ENCODE measurements at places on chromosomes 4 and X. TPM values are rescaled to one million over a fixed set of nuclear protein-coding genes. Genes with fewer than 3 reads are reported as not detected.

The TEX13B gene
- not detected for total RNA-seq

The HS6ST2 gene
- total RNA-seq = 0.07 TPM

The TKTL2 gene
- total RNA-seq = not detected

The TRAM1L1 gene
- total RNA-seq = 0.49 TPM

The TMPRSS11F gene
- not detected for total RNA-seq

The PCDH7 gene
- total RNA-seq = 0.17 TPM

The DCLK2 gene
- 8.0 TPM for total RNA-seq

The SH3BP2 gene
- 4.8 TPM for total RNA-seq

The MAGEC2 gene
- total RNA-seq = not detected

The IL1RAPL1 gene
- not detected for total RNA-seq

The C4orf50 gene
- not detected for total RNA-seq

The DIPK2B gene
- not detected for total RNA-seq

The KDR gene
- total RNA-seq = 0.10 TPM

The USP26 gene
- not detected for total RNA-seq

The C4orf54 gene
- not detected for total RNA-seq

The CXorf65 gene
- total RNA-seq = not detected

The RHOXF2 gene
- total RNA-seq = not detected

The CT45A10 gene
- total RNA-seq = 0.35 TPM

The NDNF gene
- total RNA-seq = not detected

The POU3F4 gene
- not detected for total RNA-seq

The HAUS3 gene
- total RNA-seq = 6.4 TPM

The ASB9 gene
- total RNA-seq = 26.5 TPM

The ADH1A gene
- total RNA-seq = not detected

The PLK4 gene
- total RNA-seq = 13.2 TPM

The PABPC1L2B gene
- total RNA-seq = not detected

The AMOT gene
- total RNA-seq = 0.02 TPM

The EDA2R gene
- 10.3 TPM for total RNA-seq

The FGD1 gene
- total RNA-seq = 5.1 TPM

The NSG1 gene
- total RNA-seq = 9.9 TPM

The OTUD5 gene
- total RNA-seq = 63.1 TPM

The WDFY3 gene
- total RNA-seq = 5.7 TPM

The HSFX2 gene
- 0.18 TPM for total RNA-seq

The ODAM gene
- total RNA-seq = not detected

The WFS1 gene
- 12.8 TPM for total RNA-seq

The GPR173 gene
- total RNA-seq = not detected

The PJA1 gene
- 17.9 TPM for total RNA-seq

The RBM46 gene
- total RNA-seq = not detected

The ARHGAP10 gene
- total RNA-seq = 15.3 TPM

The DAPP1 gene
- total RNA-seq = not detected

The BCAP31 gene
- total RNA-seq = 372 TPM

The HSFX1 gene
- total RNA-seq = 0.37 TPM

The ADGRL3 gene
- 0.06 TPM for total RNA-seq

The GRXCR1 gene
- total RNA-seq = not detected

The ARHGEF6 gene
- 0.19 TPM for total RNA-seq

The OCIAD2 gene
- 98.5 TPM for total RNA-seq

The DGAT2L6 gene
- total RNA-seq = not detected

Data from A549 treated with AZD2906 at 1 μM for 4 hours (cell line).